ACHN (cell line): ENCODE measurements at places on chromosomes 12 and 14.

- no peak for DNase-seq
Observed at GRCh38 chr14:75689012-75689411, 28.0 kb downstream of the TTLL5 start.

DNA sequence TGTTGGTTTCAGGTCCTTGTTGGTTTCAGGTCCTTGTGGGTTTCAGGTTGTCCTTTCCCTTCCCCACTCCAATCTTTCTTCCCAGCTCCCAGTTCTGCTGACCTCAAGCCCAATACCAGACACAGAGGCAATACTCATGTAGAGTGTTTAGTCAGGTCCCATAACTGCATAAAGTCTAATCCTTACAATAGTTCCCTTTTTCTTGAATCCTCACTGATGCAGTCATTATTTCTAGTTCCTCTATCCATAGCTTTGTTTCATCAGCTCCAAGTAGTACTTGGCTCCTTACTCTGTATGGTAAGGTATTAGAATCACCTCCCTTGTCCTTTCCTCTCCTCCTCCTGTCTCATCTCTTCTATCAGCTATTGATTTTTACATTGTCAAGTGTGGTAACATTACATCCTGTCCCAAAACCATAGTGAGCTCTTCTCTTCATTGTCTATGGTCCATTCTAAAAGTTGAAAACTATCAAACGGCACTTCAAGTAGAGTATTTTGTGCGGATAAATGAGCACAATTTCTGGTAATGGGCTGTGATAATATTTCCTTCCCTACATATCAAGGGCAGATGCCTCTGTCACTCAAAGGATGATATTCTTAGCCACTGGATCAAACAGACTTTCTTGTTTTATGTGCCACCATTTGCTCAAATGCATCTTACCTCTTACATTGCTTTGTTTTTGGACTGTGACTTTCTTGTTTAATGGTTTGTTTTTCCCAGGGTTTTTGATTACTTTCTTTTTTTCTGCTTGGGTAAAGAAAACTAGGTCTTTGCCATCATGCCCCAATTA, 57.2 kb upstream of the JDP2 start:
- DNase-seq, result no peak

DNA sequence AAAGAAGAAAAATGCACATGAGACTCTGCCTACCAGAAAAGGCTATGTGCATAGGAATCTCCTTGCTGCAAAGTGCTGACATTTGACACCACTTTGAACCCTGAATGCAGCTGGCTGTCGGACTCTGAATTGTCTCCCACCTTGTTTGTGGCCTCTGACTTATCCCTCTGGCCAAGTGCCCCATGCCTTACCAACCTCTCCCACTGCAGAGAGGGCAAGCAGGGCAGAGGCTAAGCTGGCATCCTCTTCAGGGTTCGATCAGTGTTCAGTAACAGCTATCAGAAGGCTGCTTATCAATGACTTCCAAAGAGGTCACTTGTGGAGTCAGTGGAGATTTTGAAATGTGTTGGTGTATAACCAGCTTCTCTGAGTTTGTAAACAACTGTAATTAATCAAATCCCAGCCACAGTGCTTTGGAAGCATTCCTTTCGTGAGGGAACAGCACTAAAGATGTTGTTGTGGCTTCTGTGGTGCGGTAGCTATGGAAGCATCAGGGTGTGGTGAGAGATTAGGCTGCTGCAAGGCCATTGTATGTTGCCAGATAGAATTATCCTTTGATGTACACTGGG, 22.6 kb upstream of the BMP4 start:
- DNase-seq, result no peak

- DNase-seq, result peak; percentile 4
Observed at GRCh38 chr14:21990116-21990515, 316.5 kb upstream of the OR4E1 start.

GRCh38 chr14:76101391-76102379, 50.0 kb upstream of the GPATCH2L start:
- DNase-seq, result no peak

GRCh38 chr14:34684578-34684977, 29.8 kb downstream of the CFL2 start:
- no peak for DNase-seq

GRCh38 chr14:58553959-58554358, 83.8 kb upstream of the DACT1 start:
- DNase-seq, result no peak

- DNase-seq, result no peak
Observed at GRCh38 chr12:50568338-50569091, 63.7 kb downstream of the DIP2B start.

DNA sequence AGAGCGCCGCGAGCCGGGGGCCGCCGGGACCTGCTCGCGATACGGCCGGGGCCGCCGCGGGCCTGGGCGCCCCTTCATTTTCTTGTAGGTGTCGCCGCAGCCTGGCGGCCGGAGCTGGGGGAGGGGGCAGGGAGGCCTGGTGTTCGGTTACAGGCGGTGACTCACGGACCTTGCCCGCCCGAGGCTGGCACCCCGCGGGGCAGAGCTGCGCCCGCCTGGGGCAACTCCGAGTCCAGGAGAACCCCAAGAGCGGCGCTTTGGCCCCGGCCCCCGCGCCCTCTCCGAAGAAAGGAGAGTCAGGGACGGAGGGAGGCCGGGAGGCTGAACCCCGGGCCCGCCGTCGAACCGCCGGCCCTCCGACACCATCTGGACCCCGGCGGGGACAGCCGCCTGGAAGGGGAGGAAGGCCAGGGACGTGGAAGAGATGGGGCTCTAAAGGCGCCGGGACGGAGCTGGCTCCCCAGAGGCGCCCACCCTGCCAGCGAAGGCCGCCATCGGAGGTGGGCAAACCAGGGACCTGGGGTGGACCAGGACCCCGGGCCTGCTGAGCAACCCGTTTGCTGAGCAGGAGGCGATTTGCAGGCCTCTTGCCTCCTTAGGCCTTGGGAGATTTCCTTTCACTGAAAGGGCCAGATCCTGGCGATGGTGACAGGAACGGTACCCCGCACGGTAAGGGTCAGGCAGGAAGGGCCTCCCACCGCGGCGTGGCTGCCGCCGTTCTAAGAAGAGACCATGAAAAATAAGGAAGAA, 843 bp upstream of the NUAK1 start:
- DNase-seq, result peak; percentile 93

- no peak for DNase-seq
Observed at GRCh38 chr12:52771088-52771487, 6.1 kb downstream of the KRT76 start.

DNA sequence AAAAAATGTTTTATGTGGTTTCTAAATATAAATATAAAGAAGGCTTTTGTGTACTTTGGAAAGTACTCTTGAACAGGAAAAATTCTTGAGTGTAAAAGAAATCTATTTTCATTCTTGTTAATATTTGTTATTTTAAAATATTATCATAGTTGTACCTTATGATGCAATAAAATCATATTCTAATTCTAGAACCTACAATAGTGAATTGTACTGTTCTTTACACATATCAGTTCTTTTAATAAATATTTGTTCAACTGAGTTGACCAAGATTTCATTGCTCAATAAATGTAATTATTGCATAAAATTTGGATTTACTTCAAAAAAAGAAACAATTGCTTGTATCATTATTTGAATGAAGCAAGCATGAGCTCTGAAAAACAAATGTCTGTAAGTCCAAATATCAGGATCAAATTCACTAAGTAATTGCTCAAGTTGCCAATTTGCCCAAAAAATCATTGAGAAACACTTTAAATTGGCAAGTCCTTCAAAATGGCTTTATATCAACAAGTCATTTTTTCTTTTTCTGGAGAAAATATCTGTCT, 191.6 kb upstream of the SLC16A7 start:
- no peak for DNase-seq

GRCh38 chr12:109571773-109572505, 1.4 kb downstream of the MMAB start:
- DNase-seq, result no peak

DNA sequence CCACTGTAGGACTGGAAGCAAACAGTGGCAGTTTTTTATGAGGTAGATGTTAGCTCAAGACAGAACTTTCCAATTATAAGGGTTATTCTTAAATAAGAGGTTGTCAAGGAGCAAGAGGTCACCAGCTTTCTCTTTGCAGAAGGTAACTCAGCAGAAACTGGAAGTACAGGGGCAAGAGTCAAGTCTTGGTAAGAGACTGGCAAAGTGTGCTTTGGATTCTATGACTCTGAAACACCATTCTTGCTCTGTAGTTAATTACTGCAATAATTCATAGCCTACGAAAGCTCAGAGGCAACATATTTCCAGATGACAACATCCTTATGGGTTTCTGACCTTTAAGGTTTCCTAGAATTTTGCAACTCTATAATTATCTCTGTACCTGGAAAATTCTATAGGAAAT, 51.3 kb downstream of the RMST start:
- no peak for DNase-seq

DNA sequence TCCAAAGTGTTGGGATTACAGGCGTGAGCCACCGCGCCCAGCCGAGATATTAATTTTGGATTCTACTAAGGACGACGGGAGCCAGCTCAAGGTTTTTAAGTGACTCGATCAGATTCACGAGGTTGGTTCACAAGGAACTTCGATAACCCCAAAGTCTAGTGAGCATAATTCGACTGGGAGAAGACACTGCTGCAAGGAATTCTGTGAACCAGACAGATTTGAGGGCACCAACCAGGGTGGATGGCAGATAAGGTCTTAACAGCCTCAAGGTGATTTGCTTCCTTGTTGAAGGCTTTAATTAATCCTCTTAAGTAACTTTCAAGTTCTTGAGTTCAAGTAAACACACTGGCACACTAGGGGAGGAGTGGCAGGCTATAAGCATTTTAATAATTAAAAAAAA, 1.1 kb upstream of the KLHDC2 start:
- DNase-seq, result peak; percentile 2

GRCh38 chr14:50122291-50122690, 5.9 kb upstream of the VCPKMT start:
- DNase-seq, result peak; percentile 57

DNA sequence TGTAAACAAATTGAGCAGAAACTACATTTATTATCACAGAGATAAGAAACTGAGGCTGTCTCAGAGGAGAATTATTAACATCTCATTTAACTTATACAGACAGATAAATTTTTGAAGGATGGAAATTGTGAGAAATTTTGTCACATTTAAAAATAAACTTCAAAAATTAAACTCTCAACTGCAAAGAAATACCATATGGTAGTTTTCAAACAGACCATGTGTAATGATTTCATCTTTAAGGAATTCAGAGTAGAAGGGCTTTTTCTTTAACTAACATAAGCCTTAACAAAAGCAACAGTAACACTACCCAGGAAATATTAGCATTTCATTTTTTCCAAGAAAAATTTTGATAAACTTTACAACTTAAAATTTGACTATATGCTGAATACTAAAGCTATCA, 26.6 kb downstream of the NUP37 start:
- no peak for DNase-seq

DNA sequence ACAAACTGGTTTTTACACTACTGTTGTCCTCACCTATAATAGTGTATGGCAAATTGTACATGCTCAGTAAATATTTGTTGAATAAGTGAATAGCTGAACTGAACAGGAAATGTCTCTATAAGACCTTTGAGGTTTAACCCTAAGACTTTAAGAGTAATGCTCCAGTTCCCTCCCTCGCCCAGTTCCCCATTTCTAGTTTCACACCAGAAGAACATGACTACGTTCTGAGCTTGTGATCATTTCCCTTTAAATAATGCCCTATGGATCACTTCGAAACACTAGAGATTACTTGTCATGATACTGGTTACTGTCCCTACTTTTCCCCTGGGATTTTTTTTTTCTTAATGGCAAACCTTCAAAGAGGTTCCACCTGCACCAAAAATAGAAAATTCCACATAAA, 69.3 kb downstream of the PRKD1 start:
- DNase-seq, result no peak

GRCh38 chr14:78455896-78456435, 285.8 kb downstream of the NRXN3 start:
- DNase-seq, result no peak

DNA sequence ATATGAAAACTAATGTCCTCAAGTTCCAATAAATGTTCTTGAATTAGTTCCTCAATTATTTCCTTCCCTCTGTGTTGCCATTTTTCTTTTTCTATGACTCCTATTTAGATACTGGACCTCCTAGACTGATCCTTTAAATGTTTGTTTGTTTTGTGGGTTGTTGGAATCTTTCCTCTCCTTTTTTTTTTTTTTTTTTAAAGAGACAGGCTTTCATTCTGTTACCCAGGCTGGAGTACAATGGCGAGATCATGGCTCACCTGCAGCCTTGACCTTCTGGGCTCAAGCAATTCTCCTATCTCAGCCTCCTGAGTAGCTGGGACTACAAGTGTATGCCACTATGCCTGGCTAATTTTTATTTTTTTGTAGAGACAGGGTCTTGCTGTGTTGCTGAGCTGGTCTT, 9.6 kb downstream of the PRKAG1 start:
- no peak for DNase-seq

DNA sequence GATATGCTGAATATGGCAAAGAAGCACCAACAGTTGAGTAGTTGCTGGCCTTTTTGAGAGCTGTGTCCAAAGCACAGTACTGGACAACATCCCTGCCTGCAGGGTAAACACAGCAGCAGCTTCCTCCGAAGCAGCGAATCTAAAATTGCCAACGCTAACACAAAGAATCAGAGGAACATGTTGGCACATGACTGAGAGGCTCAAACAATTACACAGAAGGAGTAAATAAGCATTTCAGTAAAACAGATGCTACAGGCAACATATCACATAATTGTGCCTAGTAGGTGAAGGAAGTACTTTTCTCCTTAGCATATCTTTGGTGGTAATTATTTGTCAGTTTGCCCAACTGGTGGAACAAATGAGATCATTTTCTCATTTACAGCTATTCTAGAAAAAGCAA, 52.1 kb downstream of the KICS2 start:
- no peak for DNase-seq

DNA sequence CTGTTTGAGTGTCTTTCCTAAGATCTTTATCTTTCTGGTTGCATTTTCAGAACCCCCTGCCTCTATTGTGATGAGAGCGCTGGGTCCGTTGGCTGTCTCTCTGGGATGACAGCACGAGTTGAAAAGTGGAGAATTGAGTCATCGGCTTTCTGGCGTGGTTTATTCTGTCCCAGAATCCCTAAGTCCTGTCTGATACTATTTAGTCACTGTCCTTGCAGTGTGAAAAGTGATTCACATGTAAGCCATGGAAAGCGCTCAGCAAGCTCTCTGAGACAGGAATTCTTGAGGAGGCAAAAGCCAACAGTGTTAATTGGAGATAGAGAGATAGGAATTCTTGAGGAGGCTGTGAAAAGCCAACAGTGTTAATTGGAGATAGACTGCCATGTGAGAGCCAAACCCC, 121.7 kb downstream of the CHST11 start:
- peak; percentile 63 for DNase-seq

GRCh38 chr14:105843444-105844046, 317.2 kb downstream of the TMEM121 start:
- no peak for DNase-seq
